ENCODE measurements at places on chromosomes 16 and 17.

DNA sequence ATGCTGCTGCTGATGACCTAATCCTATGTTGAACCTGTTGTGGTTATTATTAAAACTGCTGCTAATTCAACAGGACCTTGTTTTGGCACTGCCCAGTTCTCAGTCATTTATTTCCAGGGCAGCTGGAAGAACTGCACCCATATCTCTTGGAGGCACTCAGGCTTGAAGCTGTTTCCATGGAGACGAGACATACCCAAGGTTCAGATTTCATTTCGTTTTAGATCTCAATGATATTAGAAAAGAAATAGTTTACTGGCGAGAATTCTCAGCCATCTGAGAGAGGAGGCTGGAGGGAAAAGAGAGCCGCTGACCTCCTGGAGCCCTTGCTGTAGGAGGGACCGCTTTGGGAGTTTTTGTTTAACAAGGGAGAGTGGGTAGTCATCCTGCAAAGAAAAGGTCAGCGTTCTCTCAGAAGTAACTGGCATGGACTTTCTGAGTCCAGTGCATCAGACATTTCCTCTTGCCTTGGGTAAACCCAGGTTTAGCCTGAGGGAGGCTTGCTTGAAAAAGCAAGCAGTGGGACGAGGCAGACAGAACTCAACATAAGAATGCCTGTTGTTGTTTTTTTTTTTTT, 75.4 kb downstream of the YPEL2 start:
- DNase-seq = no peak

DNA sequence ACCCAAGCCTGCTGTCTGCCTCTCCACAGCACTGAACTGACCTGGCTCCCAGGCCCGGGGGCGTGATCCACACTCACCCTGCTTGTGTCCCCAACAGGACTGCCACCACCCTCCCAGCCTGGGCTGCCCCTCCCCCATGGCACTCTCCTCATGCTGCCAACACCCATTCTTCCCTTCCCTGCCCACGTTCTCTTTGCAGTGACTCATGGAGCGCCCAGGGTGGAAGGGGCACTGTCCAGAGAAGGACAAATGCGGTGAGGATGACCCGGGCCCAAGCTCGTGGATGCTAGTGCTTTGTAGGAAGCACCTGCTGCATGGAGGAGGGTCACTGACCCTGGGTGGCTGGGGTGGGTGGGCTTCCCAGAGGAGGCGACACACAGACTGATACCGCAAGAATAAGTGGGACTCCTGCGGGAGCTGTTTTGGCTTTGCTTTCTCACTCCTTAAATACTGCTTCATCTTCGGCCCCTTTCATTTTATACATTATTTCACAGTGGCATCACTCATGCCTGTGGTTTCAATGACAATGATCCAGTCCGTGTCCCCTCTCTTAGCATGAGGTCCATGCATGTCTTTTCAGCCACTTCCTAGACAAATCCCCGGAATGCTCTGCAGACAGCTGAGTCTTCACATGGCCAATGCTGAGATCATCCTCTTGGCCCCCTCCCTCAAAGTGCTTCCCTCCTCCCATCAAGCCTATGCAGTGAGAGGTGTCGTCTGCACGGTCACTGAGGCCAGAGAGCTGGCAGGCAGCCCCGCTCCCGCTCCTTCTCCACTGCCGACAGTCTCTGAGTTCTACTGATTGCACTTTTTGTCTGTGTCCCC, 17.6 kb downstream of the CDK5R1 start:
- DNase-seq = no peak

GRCh38 chr16:56872863-56873391, 7.9 kb downstream of the SLC12A3 start:
- DNase-seq = no peak

DNA sequence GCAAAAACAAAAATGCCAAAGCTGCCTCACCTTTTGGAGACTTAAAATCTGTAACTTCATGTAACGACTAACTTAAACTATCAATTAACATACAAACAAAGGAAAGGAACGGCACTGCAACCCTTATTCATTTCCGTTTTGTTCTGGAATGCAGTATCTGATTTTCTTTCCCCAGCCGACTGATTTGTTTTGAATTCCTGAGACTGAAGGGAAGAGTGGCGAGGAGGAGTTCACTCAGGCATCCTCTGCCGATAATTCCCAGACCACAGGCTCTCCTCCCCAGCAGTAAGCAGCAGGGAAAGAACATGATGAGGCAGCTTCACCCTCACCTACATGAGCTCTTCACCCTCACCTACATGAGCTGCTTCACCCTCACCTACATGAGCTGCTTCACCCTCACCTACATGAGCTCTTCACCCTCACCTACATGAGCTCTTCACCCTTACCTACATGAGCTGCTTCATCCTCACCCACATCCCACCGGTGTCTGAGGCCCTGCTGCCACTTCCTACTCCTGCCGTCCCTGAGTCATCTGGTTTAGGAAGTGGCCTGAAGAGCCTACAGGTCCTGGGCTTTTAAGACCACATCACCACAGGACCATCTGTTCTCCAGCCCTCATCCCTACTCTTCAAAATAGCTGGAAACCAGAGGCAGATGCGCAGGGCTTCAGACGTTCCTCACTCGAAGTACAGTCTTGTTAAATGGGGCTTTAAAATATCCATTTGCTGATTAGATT, 168.0 kb upstream of the RPH3AL start:
- DNase-seq = no peak

DNA sequence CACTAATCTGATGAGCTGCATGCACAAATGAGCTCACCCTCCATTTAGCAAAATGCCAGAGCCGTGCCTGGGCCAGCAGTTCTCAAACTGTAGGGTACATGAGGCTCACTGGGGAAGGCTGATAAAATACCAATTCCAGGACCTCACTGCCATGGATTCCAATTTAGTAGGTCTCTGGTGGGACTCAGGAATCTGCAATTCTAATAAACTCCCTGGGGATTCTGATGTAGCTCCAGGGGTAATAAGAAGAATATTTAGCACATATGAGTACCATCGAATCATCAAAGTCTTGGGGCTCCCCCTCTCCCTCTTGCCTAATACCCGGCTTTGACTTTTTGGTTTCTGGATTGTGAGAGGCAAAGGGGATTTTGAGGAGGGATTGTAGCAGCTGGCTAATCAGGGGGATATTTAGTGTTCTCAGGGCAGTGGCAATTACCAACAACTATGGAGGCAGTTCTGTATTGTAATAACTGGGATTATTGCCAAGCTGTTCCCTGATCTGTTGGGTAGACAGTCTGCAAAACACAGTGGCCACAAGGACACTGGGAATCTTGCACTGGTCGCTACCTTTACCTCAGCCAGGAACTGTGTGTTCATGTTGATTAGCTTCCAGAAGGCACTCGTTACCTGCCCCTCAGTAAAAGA, 140.4 kb downstream of the SHISA9 start:
- DNase-seq = no peak

DNA sequence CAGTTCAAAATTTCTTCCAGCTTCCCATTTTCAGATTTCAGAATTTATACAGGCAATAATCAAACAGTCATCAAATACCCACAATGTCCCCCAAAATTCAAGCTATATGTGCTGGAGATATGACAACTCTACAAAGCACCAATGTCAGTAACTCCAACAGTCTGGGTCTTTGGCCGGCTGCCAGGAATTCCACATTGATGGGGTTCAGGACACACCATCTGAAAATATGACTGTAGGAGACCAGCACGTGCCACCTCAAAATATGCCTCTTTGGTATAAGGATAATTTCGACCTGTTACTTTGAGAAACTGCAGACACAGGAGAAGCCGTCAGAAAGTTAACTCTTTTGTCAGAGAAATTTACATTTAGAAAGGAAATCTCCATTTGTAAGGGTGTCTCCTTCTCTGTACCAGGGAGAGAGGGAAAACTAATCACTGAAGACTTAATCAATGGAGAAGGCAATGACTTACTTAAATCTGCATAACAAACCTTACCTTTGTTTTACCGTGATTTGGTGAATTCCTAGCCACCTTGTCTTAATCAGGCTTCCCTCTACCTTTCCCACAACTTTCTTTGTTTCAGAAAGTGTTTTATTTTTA, 594.3 kb upstream of the CDH5 start:
- no peak for DNase-seq

GRCh38 chr17:39647256-39647655, 10.3 kb downstream of the STARD3 start:
- no peak for DNase-seq

- DNase-seq = no peak
Measured at GRCh38 chr16:56228476-56228875, 37.2 kb downstream of the GNAO1 start.

- DNase-seq = no peak
Measured at GRCh38 chr17:37700881-37701280, 44.0 kb downstream of the HNF1B start.

DNA sequence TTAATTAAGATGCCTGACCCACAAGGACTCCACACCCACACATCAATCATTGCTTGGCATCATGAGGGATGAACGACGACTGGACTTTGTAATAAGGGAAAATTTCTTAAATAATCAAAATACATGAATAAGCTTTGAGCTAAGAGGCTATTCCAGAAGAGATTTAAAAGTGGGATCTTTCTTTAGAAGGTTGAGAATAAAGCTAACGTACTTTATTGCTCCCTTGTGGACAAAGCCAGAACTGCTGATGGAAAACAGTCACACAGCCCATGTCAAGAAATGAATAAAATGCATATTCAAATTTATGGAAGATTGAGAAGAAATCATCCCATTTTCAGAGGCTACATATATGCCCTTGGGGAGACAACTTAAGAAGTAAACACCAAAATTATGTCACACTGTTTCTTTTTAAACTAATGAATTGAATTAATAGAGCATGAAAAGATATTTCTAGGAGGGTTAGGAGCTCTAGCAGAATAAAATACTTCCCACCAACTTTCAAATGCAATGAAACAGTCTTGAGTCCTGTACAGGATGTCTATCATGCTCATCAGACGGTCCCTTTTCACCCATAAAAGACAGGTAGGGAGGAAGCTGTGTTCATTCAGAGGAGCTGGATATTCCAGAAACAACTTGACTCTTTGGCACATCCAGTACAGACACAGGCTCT, 60.2 kb upstream of the PHOSPHO1 start:
- DNase-seq = no peak

DNA sequence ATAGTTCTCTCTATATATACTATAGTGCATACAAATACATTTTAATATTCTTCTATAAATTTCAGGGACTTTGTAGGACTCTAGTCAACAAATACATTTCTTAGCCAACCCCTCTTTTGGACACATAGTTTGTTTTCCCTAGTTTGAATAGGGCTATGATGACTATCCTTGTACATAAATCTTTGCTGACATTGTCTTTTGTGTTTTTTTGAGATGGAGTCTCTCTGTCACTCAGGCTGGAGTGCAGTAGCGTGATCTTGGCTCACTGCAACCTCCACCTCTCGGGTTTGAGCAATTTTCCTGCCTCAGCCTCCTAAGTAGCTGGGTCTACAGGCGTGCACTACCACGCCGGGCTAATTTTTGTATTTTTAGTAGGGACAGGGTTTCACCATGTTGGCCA, 3.3 kb downstream of the ANKS4B start:
- DNase-seq = no peak

GRCh38 chr17:29573558-29573869, 5.0 kb downstream of the TP53I13 start:
- no peak for DNase-seq

- no peak for DNase-seq
Measured at GRCh38 chr16:88850531-88851199, 6.1 kb downstream of the GALNS start.

- DNase-seq = no peak
Measured at GRCh38 chr17:33091271-33091670, 99.6 kb downstream of the SPACA3 start.

- DNase-seq = no peak
Measured at GRCh38 chr16:70475054-70475871, 20.9 kb downstream of the FCSK start.

- DNase-seq = no peak
Measured at GRCh38 chr16:59470556-59470955, 736.4 kb upstream of the GOT2 start.

GRCh38 chr17:68379692-68380677, 77.3 kb downstream of the WIPI1 start:
- no peak for DNase-seq

- DNase-seq = no peak
Measured at GRCh38 chr16:79838496-79839259, 238.1 kb upstream of the MAF start.

DNA sequence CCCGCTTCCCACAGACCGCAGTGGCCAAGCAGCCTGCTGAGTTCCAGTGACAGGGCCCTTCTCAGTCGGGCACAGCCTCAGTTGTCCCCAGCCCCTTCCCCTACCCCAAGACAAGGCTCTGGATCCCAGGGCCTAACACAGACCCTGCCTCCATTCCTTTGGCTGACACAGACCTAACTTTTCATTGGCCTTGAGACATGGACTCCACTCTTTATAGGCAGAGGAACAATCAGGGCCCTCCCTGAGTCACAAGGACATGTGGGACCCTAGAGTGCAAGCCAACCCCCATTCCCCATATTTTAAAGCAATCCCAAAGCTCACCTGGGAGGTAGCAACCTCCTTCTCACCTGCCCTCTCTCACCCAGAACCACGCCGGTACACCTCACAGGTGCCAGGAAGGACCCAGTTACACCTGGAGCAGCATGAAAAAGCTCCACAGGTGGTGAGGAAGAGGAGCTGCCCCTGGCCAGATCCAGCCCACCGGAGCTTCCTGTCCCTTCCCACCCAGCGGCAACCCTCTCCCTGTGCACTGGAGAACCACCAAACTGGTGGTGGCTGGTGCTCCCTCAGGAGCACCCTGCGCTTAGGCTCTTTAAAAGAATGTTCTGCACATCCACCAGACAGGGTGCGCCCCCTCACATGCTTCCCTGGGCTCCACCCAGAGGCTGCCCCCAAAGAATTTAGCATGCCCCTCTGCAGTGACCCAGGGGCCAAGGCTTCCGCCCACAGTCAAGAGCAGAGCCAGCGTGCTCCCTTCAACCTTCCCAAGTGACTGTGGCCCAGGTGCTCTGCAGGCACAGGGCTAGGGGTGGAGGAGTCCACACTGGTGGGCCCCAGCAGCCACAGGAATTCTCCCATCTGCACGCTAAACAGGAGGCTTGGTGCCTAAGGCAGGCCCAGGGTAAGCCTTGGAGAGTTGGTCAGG, 3.4 kb downstream of the MNT start:
- DNase-seq = no peak

GRCh38 chr17:59396134-59396826, 64.8 kb downstream of the YPEL2 start:
- DNase-seq = no peak

- no peak for DNase-seq
Measured at GRCh38 chr16:54437921-54438320, 151.3 kb upstream of the IRX3 start.

GRCh38 chr16:12354296-12354833, 377.8 kb downstream of the SNX29 start:
- DNase-seq = no peak

Data from omental fat pad (tissue), 4 donors.